ENCODE measurements at places on chromosomes 3 and 15. TPM values are rescaled to one million over a fixed set of nuclear protein-coding genes. Genes with fewer than 3 reads are reported as not detected.

FBXL2 gene
- 18.2 TPM for total RNA-seq

GRCh38 chr3:136343446-136343845 is 93.3 kb downstream of the PCCB start:
- no peaks in the 10 kb centered on the region for H3K27me3 ChIP-seq
- no peak overlapping the region for H3K4me3 ChIP-seq
- no peaks in the 10 kb centered on the region for H3K36me3 ChIP-seq
- DNase-seq, result no peak

- peaks cover 34% of the 10 kb centered on the region for H3K4me1 ChIP-seq
- no peak for DNase-seq
- no peak overlapping the region for H3K27ac ChIP-seq
- no peak overlapping the region for H3K4me3 ChIP-seq
- H3K36me3 ChIP-seq, result no peaks in the 10 kb centered on the region
These were observed 146.6 kb upstream of the TPM1 start for GRCh38 chr15:62895905-62896316.

DENND4A gene
- 3.7 TPM for total RNA-seq

TRA2B gene
- 310 TPM for total RNA-seq

DNA sequence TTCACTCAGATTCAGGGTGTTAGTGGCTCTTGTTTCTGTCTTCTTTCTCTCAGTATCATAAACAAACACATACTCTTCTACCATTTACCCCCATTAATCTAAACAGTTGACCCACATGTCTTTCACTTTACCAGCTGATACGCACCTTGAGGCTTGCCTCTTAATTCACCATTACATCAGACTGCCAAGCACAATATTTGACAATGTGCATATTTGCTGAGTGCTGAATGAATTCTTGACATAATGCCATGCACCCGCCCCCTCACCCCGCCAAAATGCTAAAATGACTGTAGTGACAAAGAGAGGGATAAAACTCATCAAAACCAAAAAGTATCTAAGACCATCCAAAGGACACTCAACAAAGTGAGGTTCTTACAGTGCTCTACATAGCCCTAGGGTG is 57.4 kb downstream of the NGLY1 start:
- no peaks in the 10 kb centered on the region for H3K27me3 ChIP-seq
- no peak overlapping the region for H3K27ac ChIP-seq
- no peak for DNase-seq
- H3K4me1 ChIP-seq, result peaks cover 7% of the 10 kb centered on the region
- H3K4me3 ChIP-seq, result no peak overlapping the region

DNA sequence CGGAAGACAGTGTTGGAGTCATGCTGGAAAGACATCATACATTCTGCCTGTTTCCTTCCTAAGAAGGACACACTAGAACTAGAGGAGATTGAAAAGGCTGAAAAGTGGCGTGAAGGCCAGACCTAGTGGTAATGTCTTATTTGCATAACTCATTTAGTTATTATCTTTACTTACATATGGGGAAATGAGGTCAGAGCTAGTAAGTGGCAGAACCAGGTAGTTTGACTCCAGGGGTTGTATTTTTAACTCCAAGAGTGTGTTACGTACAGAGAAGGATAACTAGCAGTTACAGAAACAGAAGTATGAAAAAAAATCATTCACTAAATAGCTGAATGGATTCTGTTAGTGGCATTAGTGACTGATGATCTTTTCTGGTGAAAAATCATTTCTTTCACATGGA is 108.0 kb downstream of the MITF start:
- DNase-seq, result no peak
- no peaks in the 10 kb centered on the region for H3K27me3 ChIP-seq
- H3K4me1 ChIP-seq, result no peaks in the 10 kb centered on the region
- H3K4me3 ChIP-seq, result no peak overlapping the region
- H3K27ac ChIP-seq, result no peak overlapping the region

GRCh38 chr3:170486398-170486797 is 67.7 kb downstream of the CLDN11 start:
- no peaks in the 10 kb centered on the region for H3K36me3 ChIP-seq
- H3K27me3 ChIP-seq, result no peaks in the 10 kb centered on the region
- H3K4me1 ChIP-seq, result peaks cover 4% of the 10 kb centered on the region
- no peak overlapping the region for H3K27ac ChIP-seq
- no peak overlapping the region for H3K4me3 ChIP-seq

- peaks cover 9% of the 10 kb centered on the region for H3K4me1 ChIP-seq
- no peak overlapping the region for H3K27ac ChIP-seq
- H3K4me3 ChIP-seq, result no peak overlapping the region
- H3K36me3 ChIP-seq, result no peaks in the 10 kb centered on the region
- DNase-seq, result no peak
These were observed 27.9 kb downstream of the TM4SF4 start for GRCh38 chr3:149502438-149502837.

GRCh38 chr3:70076396-70076795 is 76.9 kb downstream of the SAMMSON start:
- no peaks in the 10 kb centered on the region for H3K36me3 ChIP-seq
- no peak for DNase-seq
- H3K4me3 ChIP-seq, result no peak overlapping the region
- peaks cover 33% of the 10 kb centered on the region for H3K4me1 ChIP-seq
- H3K27me3 ChIP-seq, result no peaks in the 10 kb centered on the region

DNA sequence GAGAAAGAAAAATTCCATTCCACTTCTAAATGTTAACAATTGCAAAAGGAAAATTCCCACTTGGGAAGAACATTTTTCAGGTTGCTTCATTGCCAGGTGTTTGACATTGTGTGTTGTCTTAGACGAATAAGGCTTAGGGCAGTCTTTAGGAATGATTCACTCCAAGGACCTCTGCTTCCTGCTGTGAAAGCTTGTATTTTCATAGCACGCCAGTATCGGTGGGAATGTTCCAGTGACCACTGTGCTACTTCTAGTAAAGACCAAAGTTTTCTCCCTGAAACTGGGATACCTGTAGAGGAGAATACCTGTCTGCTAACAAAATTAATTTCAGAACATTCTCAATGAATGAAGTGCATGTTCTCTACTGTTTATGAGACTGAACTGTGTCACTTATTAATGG is 64.1 kb downstream of the CDIN1 start:
- H3K27me3 ChIP-seq, result no peaks in the 10 kb centered on the region
- H3K36me3 ChIP-seq, result no peaks in the 10 kb centered on the region
- no peak overlapping the region for H3K27ac ChIP-seq
- H3K4me3 ChIP-seq, result no peak overlapping the region
- peak; percentile 12 for DNase-seq

GRCh38 chr3:56916716-56917360 is 115.1 kb upstream of the ARHGEF3 start:
- H3K27ac ChIP-seq, result no peak overlapping the region
- DNase-seq, result no peak
- no peak overlapping the region for H3K4me3 ChIP-seq
- H3K27me3 ChIP-seq, result no peaks in the 10 kb centered on the region

DNA sequence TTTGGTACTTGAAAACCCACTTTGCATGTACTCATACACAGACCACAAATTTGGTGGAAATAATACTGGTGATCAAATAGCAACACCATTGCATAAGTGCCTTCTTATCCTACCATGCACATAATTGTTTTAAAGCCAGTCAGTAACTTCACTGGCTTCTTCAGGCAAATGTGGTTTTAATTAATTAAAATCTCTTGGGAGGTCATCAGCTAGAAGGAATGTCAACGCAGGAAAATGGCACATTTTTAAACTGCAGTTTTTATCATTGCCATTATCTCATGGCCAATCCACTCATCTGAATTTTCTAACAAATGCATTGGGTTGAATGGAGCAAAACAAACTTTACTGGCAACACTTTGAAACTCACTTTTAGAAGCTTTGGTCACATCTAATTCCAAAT is 105.7 kb upstream of the ZPLD1 start:
- H3K27me3 ChIP-seq, result no peaks in the 10 kb centered on the region
- no peak for DNase-seq
- no peak overlapping the region for H3K27ac ChIP-seq
- no peaks in the 10 kb centered on the region for H3K36me3 ChIP-seq

GRCh38 chr3:116950301-116951055 is 240.9 kb downstream of the TUSC7 start:
- peaks cover 46% of the 10 kb centered on the region for H3K4me1 ChIP-seq
- H3K36me3 ChIP-seq, result no peaks in the 10 kb centered on the region
- DNase-seq, result peak; percentile 46
- H3K4me3 ChIP-seq, result no peak overlapping the region
- peak overlapping the region; percentile 30 for H3K27ac ChIP-seq
- no peaks in the 10 kb centered on the region for H3K27me3 ChIP-seq

SAMD7 gene
- total RNA-seq, result not detected

- H3K4me1 ChIP-seq, result no peaks in the 10 kb centered on the region
- no peak overlapping the region for H3K27ac ChIP-seq
- H3K27me3 ChIP-seq, result no peaks in the 10 kb centered on the region
- no peak for DNase-seq
- no peaks in the 10 kb centered on the region for H3K36me3 ChIP-seq
- H3K4me3 ChIP-seq, result no peak overlapping the region
These were observed 1031.8 kb upstream of the NR2F2 start for GRCh38 chr15:95298729-95299128.

ARGFX gene
- not detected for total RNA-seq

GRCh38 chr3:113035387-113035982 is 44.7 kb downstream of the GTPBP8 start:
- H3K4me1 ChIP-seq, result no peaks in the 10 kb centered on the region
- H3K4me3 ChIP-seq, result no peak overlapping the region
- DNase-seq, result peak; percentile 77
- no peak overlapping the region for H3K27ac ChIP-seq

LTF gene
- total RNA-seq, result not detected

RTF1 gene
- total RNA-seq, result 73.8 TPM

GRCh38 chr3:189404024-189404423 is 227.2 kb upstream of the TP63 start:
- no peak for DNase-seq
- H3K4me1 ChIP-seq, result no peaks in the 10 kb centered on the region
- no peaks in the 10 kb centered on the region for H3K27me3 ChIP-seq
- no peaks in the 10 kb centered on the region for H3K36me3 ChIP-seq

GRCh38 chr3:123067689-123068600 is 1.1 kb downstream of the PDIA5 start:
- H3K27ac ChIP-seq, result no peak overlapping the region
- peaks cover 38% of the 10 kb centered on the region for H3K27me3 ChIP-seq
- H3K36me3 ChIP-seq, result no peaks in the 10 kb centered on the region
- no peak for DNase-seq
- peaks cover 16% of the 10 kb centered on the region for H3K4me1 ChIP-seq

DNA sequence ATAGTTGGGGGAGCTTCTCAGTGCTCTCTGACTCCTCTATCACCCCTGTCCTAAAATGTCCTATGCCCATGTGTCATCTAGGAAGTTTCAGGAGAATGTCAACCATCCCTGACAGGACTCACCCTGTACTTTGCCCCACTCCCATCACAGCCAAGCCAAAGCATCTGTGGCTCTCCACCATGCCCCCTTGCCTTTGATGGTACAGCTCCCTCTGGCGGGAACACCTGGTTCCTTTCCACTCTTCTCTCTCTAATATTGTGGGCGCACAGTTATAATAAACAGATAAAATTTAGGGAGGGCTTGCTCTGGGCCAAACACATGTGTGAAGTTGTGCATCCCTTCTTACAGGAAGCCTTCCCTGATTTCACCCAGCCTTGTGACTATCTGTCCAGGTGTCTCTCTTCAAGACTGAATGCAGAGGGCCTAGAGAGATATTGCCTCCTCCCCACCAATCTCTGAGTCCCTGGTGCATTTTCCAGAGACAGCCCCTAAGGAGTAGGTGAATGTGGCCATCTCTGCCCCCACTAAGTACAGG is 62.8 kb downstream of the ISG20 start:
- DNase-seq, result peak; percentile 53
- H3K27ac ChIP-seq, result no peak overlapping the region
- no peak overlapping the region for H3K4me3 ChIP-seq
- peaks cover 64% of the 10 kb centered on the region for H3K27me3 ChIP-seq
- no peaks in the 10 kb centered on the region for H3K36me3 ChIP-seq
- H3K4me1 ChIP-seq, result no peaks in the 10 kb centered on the region

TRPM1 gene
- total RNA-seq, result not detected

DNA sequence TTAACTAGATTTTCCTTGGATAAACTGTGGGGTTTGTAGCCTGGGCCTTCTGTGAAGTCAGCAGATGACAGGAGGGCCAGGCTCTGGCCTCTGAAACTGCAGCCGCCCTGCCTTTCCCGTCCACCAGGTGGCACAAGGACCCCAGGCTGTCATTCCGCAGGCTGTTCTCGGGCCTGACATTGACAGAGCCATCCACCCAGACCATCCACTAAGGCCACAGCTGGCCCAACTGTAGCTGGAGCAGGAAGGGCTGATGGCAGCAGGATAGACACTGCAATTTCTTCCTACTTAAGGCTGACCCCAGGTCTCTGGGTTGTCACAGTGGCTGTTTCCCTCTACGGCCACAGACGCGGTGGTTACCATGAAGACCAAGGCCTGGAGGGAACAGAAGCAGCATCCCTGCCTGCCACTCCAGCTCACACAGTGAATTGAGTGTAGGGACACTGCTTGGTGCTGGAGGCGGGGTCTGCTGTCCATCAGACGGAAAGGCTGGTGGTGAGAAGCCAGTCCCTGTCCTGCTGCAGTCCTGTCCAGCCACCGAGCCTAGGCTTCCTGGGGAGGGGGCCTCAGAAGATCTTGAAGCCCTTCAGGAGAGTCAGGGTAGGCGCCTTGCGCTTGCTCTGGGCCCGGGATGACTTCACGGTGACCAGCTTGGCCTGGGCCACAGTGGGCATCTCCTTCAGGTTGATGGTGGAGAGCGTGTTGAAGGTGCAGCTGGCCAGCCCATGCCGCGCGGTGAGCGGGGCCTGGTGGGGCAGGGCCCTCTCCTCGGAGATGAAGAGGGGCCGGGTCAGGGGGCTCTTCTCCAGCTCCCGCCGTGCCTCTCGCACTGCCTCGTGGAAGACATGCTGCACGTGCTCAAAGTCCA is 9.4 kb downstream of the SLC51B start:
- no peak overlapping the region for H3K27ac ChIP-seq
- peaks cover 9% of the 10 kb centered on the region for H3K27me3 ChIP-seq
- H3K4me3 ChIP-seq, result no peak overlapping the region
- peak; percentile 81 for DNase-seq

KNL1 gene
- total RNA-seq, result 71.7 TPM

- H3K27me3 ChIP-seq, result no peaks in the 10 kb centered on the region
- H3K4me1 ChIP-seq, result no peaks in the 10 kb centered on the region
- H3K36me3 ChIP-seq, result no peaks in the 10 kb centered on the region
These were observed 95.0 kb upstream of the LIMD1 start for GRCh38 chr3:45499529-45499928.

DNA sequence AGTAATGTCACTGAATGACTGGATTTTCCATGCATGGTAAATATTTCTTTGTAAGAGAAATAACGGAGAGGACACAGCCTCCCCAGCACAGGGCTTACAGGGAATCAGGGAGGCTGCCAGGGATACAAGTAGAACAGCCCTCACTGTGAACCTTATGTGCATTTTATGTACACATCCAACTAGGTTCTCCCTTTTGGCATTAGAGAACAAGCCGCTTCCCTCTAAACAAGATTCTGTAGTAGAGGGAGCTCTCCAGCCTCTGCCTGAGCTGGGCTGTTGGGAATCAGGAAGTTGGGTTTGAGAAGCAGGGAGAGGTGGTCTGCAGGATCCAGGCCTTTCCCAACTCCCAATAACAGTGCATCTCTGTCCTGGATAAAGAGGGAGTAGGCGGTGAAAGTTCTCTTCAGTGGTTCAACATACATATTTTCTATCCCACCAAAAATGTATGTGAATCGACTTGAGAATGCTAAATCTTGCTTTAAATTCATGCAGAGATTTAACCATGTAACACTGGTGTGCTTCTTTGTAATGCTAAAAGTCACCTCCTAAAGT is 83.7 kb downstream of the ARNT2 start:
- no peaks in the 10 kb centered on the region for H3K4me1 ChIP-seq
- no peak overlapping the region for H3K4me3 ChIP-seq
- H3K27ac ChIP-seq, result no peak overlapping the region
- H3K36me3 ChIP-seq, result no peaks in the 10 kb centered on the region

All from neural progenitor cell (in vitro differentiated cells).